ENCODE measurements at places on chromosomes 4 and X. TPM values are rescaled to one million over a fixed set of nuclear protein-coding genes. Genes with fewer than 3 reads are reported as not detected.

Gene SFRP2
- total RNA-seq: not detected

Gene HSD17B13
- total RNA-seq: under 0.01 TPM

Gene GLOD5
- not detected for total RNA-seq

Gene RAB41
- not detected for total RNA-seq

Gene VEGFD
- 0.28 TPM for total RNA-seq

Gene ADH1C
- total RNA-seq: not detected

Gene CRLF2
- total RNA-seq: not detected

Gene CLGN
- total RNA-seq: 1.1 TPM

Gene FAT4
- total RNA-seq: 11.6 TPM

Gene CFAP47
- total RNA-seq: under 0.01 TPM

Gene ZXDB
- 9.6 TPM for total RNA-seq

Gene PRAF2
- total RNA-seq: 5.8 TPM

Data from regular cardiac myocyte (primary cell).